Activated T-cell treated with anti-CD3 and anti-CD28 coated beads for 4 hours (primary cell): ENCODE measurements at places on chromosomes 7 and 10.

DNA sequence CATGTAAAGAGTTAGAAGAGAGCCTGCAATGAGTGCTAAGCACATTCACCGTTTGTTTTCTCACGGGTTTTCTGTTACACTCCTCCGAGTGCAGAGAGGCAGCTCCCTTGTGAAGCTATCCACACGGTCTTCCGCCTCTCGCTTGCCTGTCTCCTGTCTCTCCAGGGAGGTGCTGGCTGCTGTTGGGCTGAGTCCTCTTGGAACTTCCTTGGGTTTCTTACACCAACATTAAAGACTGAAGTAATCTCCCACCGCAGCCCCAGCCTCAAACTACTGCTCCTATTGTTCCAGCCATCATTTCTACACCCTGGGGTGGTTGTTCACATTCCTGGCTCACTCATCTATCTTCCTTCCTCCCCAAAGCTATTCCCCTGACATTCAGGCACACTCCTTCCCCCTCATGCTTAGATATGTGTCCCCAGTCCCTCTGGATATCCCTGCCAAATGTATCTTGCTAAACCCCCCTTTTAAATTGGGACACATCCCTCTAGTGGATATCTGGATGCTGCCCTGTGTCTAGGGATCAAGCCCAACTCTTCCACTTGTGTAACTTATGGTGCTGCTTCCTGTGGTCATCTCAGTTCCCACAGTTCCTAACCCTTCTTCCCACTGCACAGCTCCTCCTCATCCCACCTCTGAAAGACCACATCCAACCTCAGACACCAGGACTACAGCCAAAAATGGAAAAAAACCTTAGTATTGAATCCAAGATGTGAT lies 14.1 kb downstream of the ESYT2 start:
- no peak for DNase-seq

DNA sequence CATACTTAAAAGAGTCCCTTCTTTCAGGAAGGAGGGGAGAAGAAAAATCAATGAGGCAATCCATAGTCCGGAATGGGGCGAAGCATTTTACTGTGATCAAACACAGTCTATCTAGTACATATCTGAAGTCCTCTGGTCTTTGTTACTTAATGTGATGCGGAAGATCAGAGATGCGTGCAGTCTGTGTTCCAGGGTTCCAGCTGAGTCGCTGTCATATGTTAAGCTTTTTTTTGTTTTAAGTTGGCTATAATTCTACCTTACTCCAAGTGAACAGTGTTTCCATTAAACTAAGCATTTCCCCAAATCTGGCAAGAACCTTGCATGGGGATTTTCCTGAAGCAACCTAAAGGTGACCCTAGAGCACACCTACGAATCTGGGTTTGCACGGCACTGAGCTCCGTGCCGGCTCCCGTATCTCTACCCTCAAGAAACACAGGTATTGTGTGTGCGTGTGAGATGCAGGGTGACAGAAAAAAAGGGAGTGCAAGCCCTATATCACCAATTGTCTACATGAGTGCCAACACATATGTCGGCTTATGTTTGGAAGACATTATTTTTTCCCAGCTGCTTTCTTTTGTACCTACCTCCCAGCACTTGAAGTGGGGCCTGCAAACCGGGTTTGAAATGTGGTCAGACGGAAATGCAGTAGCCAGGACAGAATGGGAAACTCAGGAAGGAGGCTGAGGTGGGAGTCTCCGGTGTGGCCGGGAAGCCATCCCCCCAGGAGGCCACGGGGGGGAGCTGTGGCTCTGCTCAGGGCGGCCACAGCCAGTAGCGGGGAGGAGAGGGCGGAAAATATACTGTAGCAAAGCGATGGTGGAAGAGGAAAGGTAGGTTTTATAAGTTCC lies 435.8 kb upstream of the MGMT start:
- peak; percentile 39 for DNase-seq

- DNase-seq = no peak
Observed at GRCh38 chr10:107341281-107341680, 176.8 kb upstream of the SORCS1 start.

DNA sequence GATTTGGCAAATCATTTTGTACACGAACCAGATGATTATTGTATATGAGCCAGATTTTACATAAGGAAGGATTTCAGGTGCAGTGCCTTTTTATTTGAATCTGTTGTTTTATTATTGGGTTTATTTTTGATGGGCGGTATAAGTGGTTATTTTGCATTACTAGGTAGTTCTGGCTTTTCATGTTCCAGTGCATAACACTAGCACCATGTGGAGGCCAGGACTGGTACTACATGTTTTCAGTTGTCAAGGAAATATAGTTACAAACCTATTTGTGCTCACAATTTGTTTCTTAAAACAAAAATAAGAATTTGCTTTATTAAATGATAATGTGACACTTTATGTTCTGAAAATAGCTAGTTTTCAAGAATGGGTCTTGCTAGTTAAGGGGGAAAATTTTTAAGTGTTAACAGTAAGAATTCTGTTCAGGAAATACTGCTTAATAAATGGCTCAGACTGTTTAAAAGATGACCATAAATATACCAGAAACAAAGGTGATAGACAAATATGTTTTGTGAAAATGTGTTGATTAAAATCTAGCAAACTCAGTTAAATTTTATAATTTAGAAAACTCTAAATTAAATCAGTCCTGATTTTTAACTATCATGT lies 7.1 kb upstream of the SEMA3E start:
- no peak for DNase-seq

DNA sequence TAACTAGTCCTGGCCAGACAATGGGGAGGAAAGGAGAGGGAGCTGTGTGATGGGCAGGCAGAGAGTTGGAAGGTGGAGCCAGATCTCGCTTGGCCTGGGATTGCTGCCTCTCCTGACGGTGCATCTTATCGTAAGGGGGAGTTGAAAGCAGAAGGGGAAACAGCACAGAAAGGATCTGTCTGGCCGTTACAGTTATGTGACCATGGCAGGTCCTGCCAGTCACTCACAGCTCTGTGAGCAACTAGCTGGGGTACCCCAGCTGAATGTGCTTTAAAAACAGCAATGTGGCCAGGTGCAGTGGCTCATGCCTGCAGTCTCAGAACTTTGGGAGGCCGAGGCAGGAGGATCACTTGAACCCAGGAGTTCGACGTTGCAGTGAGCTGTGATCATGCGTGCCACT lies 8.1 kb downstream of the BLVRA start:
- no peak for DNase-seq

- no peak for DNase-seq
Observed at GRCh38 chr10:80829562-80829961, 291.9 kb downstream of the SH2D4B start.

- DNase-seq = no peak
Observed at GRCh38 chr10:11930312-11930978, 107.3 kb downstream of the PROSER2 start.

DNA sequence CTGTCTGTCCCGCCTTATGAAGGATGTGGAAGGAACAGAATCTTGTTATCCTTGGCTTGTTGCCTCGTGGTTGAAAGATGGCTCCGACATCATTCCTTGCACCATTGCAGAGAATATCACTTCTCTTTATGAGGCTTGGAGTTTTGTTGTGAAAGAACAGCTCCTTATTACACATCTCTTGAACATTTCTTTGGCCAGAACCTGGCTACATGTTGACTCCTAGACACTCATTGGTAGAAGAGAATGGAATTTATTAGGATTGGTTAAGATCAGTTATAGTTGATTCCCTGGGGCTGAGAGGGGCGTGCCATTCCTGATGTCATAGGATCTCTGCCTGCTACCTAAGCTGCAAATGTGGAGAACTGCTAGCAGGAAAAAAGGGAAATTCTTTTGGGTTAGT lies 180.5 kb upstream of the CTBP2 start:
- no peak for DNase-seq

GRCh38 chr7:149713731-149714068 lies 59.7 kb downstream of the ZNF467 start:
- no peak for DNase-seq

GRCh38 chr7:143227806-143228205 lies 6.0 kb downstream of the TAS2R40 start:
- no peak for DNase-seq

DNA sequence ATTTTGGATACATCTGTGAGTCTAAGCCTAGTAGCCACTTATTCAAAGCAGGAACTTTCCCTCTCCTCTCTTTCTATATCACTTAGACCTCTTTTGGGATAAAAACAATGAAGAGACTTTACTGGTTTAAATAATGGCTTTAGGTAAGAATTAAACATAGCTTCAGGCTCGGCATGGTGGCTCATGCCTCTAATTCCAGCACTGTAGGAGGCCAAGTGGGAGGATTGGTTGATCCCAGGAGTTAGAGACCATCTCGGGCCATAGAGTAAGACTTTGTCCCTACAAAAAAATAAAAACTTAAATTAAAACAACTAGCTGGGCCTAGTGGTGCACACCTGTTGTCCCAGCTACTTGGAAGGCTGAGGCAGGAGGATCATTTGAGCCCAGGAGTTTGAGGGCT lies 304.3 kb downstream of the THSD7A start:
- DNase-seq = no peak

GRCh38 chr7:156547884-156548561 lies 92.6 kb upstream of the RNF32 start:
- no peak for DNase-seq

DNA sequence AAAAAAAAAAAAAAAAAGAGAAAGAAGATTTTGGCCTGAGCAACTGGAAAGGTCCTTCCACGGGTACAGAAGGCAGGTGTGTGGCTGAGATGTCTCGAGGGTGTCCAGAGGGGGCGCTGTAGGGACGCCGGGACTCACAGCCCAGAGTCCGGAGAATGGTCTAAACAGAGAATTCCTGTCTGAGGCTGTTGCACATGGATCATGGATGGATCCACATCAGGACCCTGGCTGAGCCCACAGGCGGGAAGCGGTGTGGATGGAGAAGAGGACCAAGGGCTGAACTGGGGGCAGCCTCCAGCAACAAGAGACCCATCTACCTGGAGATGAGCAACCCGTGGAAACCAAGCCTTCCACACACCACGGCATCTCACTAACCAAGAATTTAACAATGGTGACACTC lies 55.0 kb downstream of the PKD1L1 start:
- DNase-seq = no peak

GRCh38 chr10:109920016-109920415 lies 3.3 kb downstream of the XPNPEP1 start:
- DNase-seq = no peak

DNA sequence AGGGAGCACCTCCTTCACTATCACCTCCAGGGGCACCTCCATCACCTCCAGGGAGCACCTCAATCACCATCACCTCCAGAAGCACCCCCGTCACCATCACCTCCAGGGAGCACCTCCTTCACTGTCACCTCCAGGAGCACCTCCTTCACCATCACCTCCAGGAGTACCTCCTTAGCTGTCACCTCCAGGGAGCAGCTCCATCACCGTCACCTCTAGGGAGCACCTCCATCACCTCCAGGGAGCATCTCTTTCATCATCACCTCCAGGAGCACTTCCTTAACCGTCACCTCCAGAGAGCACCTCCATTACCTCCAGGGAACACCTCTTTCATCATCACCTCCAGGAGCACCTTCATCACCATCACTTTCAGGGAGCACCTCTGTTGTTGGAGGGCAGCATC lies 103.0 kb downstream of the DNAJB6 start:
- no peak for DNase-seq

DNA sequence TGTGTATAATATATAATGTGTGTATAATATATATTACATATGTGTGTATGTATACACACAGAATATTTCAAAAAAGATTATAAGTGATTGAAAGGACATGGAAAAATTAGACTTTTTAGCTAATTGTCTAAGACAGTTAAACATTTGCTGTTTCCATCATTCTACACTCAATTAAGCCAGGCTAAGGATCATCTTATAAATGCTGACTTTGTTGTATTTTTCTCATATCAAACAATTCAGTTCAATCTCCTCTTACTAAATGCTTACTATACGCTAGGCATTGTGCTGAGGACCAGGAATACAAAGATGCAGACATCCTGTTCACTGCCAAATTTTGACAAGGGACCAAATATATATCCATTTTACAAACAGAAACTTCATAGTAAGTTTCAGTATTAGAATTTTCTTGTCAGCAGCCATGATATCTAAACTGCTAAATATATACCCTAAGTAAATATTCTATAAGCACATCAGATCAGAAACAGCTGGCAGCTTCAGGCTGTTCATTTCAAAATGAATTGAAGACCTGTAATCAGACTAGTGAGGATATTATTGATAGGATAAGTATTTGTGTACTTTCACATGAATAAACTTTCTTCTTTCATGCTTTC lies 10.3 kb upstream of the LRRN3 start:
- DNase-seq = no peak

DNA sequence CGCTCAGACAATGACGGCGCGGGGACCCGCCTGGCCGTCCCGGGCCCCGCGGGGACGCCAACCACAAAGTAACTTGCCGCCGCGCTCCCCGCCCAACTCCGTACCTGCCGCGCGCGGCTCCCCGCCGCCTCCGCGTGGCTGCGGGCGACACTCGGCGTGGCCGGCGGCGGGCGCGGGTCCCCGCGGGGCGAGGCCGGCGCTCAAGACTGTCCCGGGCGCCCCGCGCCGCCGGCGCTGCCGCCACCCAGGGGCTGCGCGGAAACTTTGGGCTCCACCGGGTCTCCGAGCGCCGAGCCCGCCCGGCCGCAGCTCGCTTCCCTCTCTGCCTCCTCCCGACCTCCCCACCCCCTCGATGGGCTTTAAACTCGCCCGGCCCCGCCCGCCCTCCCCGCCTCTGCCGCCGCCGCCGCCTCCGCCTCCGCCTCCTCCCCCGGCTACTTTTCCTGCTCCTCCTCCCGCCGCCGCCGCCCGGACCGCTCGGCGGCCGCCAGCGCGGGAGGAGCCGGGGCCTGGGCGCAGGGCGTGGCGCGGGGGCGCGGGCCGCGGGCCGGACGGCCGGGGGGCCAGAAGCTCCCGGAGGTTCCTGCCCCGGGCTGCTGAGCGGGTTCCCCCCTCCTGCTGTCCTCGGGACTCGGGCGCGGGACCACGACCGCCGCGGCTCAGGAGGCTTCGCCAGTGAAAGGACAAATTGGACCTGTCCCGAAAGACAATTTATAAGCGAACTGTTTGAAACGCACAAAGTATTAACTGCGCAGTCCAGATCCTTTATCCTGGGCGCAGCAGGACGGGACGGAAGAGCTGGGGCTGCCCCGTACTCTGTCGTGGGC lies 10.6 kb upstream of the GRB10 start:
- peak; percentile 15 for DNase-seq

DNA sequence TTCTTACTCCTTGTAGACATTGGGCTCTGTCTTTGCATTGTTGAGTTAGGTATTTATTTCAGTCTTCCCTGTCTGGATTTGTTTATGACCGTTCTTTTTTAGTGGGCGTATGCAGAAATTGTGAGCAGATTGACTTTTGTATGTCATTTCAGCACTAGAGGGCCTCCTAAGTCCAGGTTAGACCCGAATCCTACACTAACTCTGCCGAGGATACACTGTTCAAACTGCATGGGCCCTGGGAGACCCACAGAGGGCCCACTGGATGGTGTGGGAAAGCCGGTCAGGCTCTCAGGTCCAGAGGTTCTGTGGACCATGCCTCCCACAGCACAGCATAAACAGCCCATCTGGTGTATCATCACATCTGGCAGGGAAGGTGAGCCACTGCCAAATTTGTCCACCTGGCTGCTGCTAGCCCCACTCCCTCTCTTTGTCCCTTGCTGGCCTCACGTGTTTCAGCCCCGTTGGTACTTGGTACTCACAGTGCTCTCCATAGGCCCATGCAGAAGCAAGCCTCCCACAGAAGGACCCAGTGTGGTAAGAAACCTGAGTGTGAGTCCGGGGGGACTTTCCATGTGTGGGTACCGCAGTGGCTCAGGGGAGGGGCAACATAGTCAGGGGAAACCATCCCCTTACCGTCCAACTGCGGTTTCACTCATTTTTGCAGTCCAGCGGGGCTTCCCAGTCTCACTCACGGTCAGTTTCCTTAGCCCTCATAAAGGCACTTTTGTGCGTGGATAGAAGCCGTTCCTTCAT lies 112.8 kb downstream of the APBB1IP start:
- no peak for DNase-seq
